ENCODE measurements at places on chromosomes 4 and X. TPM values are rescaled to one million over a fixed set of nuclear protein-coding genes. Genes with fewer than 3 reads are reported as not detected.

NPFFR2 gene
- total RNA-seq: not detected

MAP7D3 gene
- 14.8 TPM for total RNA-seq

GRCh38 chrX:139559383-139560042 is 29.0 kb downstream of the F9 start:
- DNase-seq: no peak

- no peak for DNase-seq
Measured at GRCh38 chr4:41579043-41579442, 41.1 kb downstream of the LIMCH1 start.

- DNase-seq: no peak
Measured at GRCh38 chr4:83657336-83657735, 121.4 kb downstream of the GPAT3 start.

DNA sequence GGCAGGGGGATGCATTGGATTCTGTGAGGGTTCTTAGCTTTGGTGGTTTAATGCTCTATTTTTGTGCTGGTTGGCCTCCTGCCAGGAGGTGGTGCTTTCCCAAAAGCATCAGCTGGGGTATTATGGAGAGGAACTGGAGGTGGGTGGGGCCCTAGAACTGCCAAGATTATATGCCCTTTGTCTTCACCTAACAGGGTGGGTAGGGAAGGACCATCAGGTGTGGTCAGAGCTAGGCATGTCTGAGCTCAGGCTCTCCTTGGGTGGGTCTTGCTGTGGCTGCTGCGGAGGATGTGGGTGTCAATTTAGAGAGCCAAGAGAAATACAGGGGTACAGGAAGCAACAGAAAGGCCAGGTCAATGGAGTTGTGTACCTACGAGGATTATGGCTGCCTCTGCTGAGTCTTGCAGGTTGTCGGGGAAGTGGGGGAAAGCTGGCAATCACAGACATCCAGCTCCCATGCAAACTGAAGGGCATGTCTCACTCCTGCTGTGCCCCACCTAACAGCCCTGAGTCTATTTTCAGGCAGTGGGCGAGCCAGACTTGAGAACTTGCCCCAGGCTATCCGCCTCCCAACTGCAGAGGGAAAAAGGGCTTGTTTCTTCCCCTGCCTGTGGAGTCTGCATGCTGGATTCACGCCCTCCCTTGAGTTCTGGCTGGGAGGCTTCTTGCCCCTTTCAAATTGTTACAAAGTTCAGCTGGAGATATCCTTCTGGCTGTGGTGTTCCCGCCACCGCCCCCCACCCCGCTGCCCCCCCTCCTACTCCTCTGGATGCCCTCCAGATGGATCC is 212.0 kb downstream of the COMMD8 start:
- DNase-seq: no peak

DNA sequence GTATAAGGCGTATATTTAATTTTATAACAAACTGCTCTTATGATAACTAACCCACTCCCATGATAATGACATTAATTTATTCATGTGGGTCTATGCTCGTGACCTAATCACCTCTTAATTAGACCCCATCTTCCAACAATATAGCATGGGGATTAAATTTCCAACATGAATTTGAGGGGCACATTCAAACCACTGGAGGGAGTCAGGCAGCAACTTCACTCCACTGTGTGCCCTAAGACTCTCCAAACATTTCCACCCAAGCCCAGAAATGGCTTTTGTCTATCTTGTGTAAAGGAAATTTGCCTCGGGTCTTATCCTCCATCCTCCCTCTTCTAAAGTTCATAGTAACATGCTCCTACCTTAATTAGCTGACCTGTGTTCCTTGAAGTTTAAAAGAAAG is 616.1 kb upstream of the CPEB2 start:
- no peak for DNase-seq

DNA sequence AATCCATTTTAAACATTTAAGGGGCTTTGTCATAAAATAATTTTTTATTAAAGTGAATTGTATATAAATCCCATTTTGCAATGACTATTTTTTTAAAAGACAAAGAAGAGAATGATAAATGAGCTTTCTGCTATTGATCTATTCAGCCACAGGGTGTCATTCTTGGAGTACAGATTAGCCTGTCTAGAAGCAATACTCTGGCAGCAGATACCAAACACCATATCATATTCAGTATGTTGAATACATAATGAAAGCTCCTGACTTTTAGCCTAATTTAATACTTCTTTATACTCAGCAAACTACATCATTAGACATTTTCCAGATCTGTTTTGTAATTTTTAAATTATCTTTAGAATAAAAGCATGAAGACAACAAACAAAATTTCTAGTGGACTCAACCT is 496.3 kb downstream of the PDGFC start:
- no peak for DNase-seq

- no peak for DNase-seq
Measured at GRCh38 chr4:142406499-142406835, 439.6 kb downstream of the INPP4B start.

GRCh38 chr4:165301833-165302232 is 25.6 kb upstream of the MSMO1 start:
- no peak for DNase-seq

AWAT2 gene
- total RNA-seq: not detected

ERAS gene
- total RNA-seq: not detected

DNA sequence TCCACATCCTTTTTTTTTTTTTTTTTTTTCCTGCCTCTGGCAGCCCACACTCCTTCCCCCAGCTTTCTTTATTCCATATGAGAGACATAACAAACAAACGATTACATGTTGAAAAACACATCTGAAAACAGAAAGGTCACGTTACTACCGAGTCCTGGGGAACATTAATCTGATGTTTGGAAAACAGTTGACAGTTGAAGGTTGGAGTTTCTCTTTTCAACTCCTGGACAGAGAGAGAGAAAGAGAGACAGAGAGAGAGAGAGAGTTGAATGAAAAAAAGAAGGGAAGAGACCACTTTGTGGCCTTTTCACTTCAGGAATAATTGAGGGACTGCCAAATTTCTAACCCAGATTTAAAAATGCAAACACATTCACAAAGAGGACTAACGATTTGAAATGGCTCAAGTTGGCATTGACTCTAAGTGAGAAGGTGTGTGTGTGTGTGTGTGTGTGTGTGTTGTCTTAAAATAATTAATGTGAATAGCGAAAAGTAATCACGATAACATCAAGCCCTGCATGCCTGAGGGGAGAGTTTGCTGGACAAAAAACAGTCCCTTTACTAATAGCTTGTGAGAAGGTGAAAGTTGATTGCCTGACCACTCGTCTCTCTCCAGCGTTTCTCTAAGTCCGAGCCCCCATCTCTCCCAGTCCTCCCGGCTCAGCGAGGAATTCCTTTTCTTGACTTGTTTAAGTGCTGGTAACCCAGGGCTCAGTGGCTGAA is 67.3 kb downstream of the FBXO8 start:
- no peak for DNase-seq

GRCh38 chrX:103175944-103176753 is 38.8 kb upstream of the BEX4 start:
- DNase-seq: peak; percentile 57

ZNF185 gene
- total RNA-seq: 0.75 TPM

DNA sequence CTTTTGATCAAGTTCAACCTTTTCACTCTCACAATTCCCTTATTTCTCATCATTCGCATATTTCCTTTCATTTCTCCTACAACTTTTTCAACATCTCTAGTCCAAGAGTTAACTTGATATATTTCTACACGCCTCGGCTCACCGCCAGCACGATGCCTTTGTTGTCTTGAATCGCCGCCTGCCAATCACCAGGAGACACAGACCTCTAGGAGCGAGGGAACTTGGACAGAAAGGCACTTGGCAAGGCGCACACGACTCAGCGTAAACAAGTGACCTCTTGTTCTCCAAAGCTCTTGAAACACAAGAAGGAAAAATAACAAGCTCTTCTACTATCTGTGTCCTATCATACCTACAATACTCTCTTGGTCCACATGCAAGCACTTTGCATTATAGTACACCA is 27.1 kb upstream of the RBMX start:
- no peak for DNase-seq
